Vagina (tissue), 2 donors: ENCODE measurements at places on chromosomes 7 and 10.

GRCh38 chr10:15719049-15719898, 448 bp downstream of the ITGA8 start:
- H3K4me1 ChIP-seq, result no peaks in the 10 kb centered on the region
- no peaks in the 10 kb centered on the region for H3K36me3 ChIP-seq
- peak overlapping the region; percentile 52 for H3K4me3 ChIP-seq

DNA sequence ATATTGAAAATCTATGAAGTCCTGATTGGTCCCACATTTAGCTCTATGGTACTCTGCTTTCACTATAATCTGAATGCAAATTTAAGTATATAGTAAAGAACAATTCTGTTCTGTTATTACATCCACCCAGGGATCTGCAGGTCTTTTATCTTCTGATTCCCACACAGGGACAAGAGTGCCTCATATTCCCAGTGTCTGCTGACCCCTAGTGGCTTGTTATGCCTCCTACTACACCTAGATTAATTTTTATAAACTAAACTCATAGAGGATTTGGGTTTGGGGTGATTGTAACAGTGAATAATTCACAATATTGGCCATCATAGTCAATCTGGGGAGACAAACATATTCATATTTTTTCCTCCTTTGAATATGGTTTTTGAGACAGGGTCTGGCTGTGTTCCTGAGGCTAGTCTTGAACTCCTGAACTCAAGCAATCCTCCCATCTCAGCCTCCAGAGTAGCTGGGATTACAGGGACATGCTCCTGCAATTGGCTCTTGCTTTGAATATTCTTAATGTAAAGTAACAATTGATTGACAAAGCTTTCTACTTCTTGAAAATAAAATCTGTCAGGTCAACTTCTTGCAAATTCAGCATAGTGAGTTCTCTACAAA, 282.1 kb downstream of the KCND2 start:
- no peaks in the 10 kb centered on the region for H3K27me3 ChIP-seq
- DNase-seq, result no peak
- H3K4me1 ChIP-seq, result no peaks in the 10 kb centered on the region
- no peak overlapping the region for H3K4me3 ChIP-seq

GRCh38 chr7:1616741-1617140, 46.9 kb upstream of the PSMG3 start:
- no peak overlapping the region for H3K27ac ChIP-seq
- no peaks in the 10 kb centered on the region for H3K27me3 ChIP-seq
- H3K4me1 ChIP-seq, result no peaks in the 10 kb centered on the region
- no peak for DNase-seq
- no peak overlapping the region for H3K4me3 ChIP-seq

DNA sequence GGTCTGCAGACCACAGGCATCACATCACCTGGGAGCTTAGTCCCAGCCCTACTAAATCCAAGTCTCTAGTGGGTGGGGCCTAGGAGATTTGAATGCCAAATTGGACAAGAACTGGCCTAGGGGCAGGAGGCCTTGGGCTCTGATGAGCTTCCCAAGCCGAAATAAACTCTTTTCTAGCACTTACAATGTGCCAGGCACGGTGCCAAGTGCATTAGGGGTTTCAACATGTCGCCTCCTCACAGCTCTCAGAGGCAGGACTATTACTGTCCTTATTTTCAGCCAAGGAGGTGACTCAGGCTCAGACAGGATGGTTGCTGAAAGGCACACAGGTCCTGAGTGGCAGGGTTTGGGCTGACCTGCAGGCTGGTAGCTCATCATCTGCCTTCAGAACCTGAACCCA, 9.2 kb upstream of the CPA1 start:
- no peaks in the 10 kb centered on the region for H3K27me3 ChIP-seq
- H3K27ac ChIP-seq, result no peak overlapping the region
- peaks cover 53% of the 10 kb centered on the region for H3K4me1 ChIP-seq
- no peak overlapping the region for H3K4me3 ChIP-seq
- no peak for DNase-seq

- no peak for DNase-seq
- no peaks in the 10 kb centered on the region for H3K36me3 ChIP-seq
- H3K27ac ChIP-seq, result no peak overlapping the region
- no peaks in the 10 kb centered on the region for H3K27me3 ChIP-seq
- peaks cover 3% of the 10 kb centered on the region for H3K4me1 ChIP-seq
Observed at GRCh38 chr7:923108-924041, 31.1 kb downstream of the ADAP1 start.

GRCh38 chr7:77238703-77239136, 39.1 kb upstream of the FGL2 start:
- no peak for DNase-seq
- no peaks in the 10 kb centered on the region for H3K36me3 ChIP-seq
- H3K4me1 ChIP-seq, result no peaks in the 10 kb centered on the region
- H3K4me3 ChIP-seq, result no peak overlapping the region
- H3K27me3 ChIP-seq, result no peaks in the 10 kb centered on the region
- no peak overlapping the region for H3K27ac ChIP-seq

DNA sequence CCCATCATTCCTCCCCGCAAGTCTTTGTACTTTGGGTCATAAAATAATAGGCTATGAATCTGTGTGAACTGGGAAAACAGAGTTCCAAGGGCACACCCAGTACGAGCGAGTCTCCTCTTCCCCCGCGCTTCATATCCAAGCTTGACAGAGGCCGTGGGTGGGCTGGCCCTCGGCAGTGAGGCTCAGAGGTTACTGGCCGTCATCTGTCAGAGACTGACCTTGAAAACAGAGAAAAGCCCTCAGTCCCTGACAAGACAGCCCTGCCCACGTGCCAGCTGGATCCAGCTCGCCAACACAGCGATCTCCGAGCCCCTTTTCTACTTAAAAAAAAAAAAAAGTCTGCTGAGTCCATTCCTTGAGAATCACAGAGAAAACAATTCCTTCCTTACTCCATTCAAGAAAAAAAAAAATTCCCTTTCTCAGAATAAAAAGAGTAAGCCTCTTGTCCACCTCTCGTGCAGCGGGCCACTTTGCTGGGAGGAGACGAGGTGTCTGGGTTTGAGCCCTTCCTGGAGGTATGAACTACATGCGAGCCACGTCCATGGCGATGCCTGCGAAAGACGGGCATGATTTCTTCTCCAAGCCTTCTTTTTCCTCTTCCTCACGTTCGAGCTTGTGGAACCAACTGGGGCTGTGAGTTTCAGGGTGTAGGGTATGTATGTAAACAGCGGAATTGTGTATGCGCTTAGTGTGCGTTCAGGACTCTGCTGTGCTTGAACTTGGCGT, 744 bp upstream of the BICC1 start:
- no peaks in the 10 kb centered on the region for H3K27me3 ChIP-seq
- no peak for DNase-seq
- H3K4me3 ChIP-seq, result peak overlapping the region; percentile 61

GRCh38 chr10:3330663-3331062, 158.1 kb upstream of the PITRM1 start:
- H3K4me3 ChIP-seq, result no peak overlapping the region
- DNase-seq, result no peak
- H3K36me3 ChIP-seq, result no peaks in the 10 kb centered on the region
- H3K4me1 ChIP-seq, result no peaks in the 10 kb centered on the region
- H3K27ac ChIP-seq, result no peak overlapping the region

DNA sequence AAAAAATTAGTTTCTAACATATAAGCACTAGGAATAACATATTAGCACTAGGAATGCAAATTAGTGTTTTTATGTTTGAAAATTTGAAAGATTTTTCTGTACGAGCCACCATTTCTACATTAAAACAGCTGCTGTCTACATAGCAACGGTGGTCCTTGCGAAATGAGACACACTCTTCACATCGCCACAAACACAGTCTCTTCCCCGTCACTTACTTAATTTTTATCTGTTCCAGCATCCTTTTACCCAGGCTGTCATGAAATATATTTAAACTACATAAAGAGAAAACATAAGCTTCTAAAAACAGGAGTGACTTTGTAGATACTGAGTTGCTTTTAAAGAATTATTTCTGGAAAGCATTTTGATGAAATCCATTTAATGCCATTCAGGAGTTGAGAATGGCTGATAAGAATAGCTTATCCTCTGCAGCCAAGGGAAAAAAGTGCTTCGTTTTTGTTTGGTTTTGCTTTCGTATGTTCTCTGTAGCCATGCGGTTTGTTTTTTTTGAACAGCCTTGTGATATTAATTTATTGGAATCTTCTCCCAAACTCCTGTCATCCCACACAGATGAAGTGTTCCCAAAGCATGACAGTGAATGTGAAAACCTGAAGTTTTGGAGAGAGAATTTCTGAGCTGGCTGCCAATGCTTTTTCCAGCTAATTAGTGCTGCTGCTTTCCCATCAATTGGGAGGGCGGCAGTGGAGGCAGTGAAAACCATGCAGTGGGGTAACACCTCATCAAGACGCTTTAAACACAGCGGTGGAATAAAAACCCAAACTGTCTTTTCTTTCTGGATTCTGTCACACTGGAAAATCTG, 603.7 kb upstream of the ADARB2 start:
- H3K27me3 ChIP-seq, result no peaks in the 10 kb centered on the region
- no peak overlapping the region for H3K4me3 ChIP-seq

DNA sequence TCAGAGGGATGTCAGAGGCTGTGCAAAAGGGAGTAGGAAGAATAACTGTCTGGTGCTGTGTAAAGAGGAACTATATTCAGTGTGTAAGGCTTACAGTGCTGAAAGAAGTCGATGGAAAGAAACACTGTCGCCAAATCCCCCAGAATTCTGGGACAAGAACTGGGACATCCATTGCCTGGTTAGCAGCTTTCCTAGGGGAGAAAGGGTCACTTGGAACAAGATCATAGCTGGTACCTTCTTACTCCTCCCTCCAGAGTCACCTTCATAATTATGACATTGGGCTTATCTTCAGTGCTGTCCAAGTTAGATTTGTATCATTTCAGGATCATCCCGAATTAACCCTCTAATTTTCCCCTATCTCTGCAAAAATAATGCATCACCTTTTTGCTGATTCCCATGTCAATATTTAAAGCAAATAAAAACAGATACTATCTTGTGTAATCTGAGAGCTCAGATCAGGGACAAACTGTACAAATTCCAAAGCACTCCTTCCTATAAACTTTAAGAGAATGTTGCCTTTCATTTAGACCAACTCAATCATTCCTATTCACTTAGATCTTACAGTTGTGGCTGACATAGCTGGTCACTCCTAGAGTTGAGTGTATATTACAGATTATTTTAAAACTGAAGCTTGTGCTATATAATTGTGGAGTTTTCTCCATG, 96.5 kb downstream of the DNAH11 start:
- no peaks in the 10 kb centered on the region for H3K27me3 ChIP-seq
- H3K27ac ChIP-seq, result no peak overlapping the region
- H3K36me3 ChIP-seq, result no peaks in the 10 kb centered on the region
- no peaks in the 10 kb centered on the region for H3K4me1 ChIP-seq
